Renal cortex interstitium (tissue), 15 donors: ENCODE measurements at places on chromosomes 6 and 20.

GRCh38 chr6:70285201-70285600 lies 17.7 kb downstream of the COL9A1 start:
- DNase-seq, result no peak

DNA sequence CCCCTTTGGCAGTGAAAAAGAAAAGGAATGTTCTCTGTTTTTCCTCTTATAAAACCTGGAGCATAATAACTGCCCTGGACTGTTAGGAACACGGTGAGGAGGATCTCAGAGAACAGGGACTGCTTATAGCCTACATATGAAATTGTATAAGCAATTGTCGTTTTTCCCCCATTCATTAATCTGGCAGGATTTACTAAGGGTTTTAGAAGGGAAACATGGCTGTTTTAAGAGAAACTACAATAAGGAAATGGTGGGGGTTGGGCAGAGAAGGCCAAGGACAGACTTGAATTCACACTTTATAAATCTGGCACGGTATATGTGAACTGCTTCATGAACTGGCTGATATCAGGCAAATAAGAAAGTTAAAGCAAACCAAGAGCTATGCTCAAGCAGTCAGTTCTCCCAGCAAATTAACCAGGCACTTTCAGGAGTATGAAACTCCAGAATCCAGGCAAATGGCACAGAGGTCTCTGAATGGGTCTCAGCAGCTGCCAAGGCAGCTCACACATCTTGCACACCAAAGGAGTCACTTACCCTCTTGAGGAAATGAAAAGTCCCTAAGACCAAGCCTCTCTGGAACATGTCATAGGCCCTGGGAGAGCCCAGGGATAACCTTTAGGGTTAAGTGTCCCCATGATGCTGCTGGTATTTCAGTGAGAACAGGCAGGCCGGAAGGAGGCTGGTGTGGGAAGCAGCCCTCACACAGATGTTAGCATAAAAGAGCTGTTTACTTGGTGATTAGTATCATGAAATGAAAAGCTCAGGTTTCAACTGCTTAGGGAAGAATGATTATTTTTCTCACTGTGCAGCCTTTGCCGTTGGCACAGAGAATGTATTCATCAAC lies 260.5 kb upstream of the MARCKS start:
- peak; percentile 43 for DNase-seq

DNA sequence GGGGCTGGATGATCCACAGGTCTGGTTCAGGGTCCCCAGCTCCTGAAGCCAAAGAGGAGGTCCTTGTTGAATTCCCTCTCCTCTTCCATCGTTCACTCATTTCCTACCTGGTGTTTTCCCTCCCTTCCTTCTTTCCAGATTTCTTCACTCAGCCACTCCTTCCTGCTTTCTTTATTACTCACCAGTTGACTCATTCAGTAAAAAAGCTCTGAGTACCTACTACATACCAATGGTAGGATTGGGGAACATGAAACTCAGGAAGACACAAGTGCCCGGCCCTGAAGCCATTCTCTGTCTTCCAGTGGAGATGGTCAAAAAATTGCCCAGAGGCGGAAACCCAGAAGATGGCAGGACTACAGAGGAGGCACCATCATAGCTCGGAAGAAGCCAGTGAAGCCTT lies 11.9 kb upstream of the NSFL1C start:
- DNase-seq, result no peak

DNA sequence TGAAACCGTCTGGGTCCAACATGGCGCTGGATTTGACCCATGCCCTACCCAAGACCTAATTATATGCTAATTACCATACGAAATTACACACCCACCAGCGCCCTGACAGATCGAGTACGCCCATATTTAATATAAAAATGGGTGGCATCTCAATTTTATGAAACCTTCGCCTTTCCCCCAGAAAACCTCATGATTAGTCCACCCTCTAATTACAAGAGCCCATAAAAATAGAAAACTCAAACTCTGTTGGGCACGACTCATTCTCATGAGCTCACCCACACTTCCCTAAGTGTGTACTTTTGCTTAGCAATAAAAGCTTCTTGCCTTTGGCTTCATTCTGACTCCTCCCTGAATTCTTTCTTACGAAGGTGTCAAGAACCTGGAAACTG lies 136.4 kb downstream of the OR2B2 start:
- no peak for DNase-seq

- DNase-seq, result no peak
These were observed 366.5 kb downstream of the QKI start for GRCh38 chr6:163780994-163781393.

GRCh38 chr6:111800821-111801220 lies 72.4 kb downstream of the FYN start:
- DNase-seq, result no peak

DNA sequence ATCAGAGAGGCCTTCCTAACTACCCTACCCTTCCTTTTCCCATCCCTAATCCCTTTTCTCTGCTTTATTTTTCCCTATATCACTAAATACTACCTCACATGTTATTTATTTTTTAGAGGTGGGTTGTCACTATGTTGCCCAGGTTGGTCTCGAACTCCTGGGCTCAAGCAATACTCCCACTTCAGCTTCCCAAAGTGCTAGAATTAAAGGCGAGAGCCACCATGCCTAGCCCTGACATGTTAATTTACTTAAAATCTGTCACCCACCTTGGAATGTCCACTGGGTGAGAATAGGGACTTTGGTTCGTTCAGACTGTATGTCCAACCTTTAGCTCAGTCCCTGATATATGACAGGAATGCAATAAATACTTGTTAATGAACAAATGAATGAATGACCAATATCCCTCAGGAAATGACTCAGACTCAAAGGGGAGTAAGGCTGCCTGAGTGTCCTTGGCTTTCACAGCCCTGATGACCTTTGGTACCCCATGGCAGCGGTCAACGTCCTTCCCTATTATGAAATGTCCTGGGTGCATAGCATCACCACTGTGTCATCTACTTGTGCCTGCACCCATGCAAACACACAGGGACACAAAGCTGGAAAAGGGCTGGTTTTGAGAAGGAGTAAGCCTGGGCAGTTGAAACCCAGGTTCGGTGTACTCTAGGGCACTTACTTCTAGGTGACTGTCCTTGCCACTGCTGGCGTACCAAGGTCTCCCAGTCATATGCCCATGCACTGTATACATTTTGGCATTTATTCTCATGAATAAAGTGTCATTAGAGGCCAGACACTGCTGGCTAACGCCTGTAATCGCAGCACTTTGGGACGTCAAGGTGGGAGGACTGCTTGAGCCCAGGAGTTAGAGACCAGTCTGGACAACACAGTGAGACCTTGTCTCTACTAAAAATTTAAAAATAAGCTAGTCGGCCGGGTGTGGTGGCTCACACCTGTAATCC lies 26.5 kb downstream of the BCL2L1 start:
- no peak for DNase-seq

DNA sequence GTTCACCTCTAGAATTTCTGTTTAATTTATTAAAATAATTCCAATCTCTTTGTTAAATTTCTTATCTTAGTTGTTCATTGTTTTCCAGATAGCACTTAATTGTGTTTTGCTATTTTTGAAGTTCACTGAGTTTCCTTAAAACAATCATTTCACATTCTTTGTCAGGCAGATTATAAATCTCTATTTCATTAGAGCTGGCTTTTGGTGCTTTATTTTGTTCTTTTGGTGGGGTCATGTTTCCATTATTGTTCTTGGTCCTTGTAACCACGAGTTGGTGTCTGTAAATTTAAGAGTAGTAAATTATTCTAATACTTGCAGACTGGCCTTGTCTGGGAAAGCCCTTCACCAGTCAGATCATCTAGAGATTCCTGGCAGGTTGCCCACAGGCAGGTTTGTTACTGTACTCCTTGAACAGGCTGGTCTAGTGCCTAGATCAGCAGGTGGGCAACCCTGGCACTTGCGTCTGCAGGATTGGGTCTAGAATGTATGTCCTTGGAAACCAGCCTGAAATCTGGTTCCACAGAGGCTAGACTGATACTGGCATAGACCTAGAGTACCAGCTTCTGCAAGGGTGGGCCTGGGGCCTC lies 110.4 kb downstream of the ADGB start:
- no peak for DNase-seq

- no peak for DNase-seq
These were observed 36.6 kb upstream of the HDAC2 start for GRCh38 chr6:114007516-114007915.

GRCh38 chr6:108940741-108941140 lies 92.5 kb downstream of the ARMC2 start:
- DNase-seq, result no peak

DNA sequence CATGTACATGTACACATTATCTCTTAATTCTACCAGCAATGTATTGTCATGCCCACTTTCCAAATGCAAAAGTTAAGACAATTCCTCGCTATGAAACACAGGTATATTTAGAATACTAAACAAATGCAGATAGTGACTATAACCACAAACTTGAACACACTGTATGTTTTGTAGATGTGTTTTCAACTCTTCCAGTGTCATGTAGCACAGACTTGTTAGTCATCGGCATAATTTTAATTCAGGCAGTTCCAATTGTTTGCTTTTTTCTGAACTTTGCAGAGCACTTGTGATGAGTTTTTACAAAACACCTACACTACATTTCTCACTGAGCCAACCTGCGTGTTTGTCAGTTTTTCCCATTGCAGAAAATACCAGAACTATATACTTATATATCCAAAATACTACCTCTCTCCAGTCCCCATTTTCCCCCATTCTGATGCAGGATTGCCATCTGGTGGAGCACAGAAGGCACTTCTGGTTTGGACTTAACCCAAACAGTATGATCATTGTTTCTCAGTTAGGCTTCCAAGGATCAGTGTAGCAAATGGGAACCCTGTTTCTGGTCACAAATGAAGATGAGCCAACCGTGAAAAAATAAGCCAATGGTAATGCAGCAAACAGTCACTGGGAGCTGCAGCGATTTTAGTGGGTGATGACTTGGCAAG lies 143.4 kb downstream of the ADGRB3 start:
- DNase-seq, result peak; percentile 32

DNA sequence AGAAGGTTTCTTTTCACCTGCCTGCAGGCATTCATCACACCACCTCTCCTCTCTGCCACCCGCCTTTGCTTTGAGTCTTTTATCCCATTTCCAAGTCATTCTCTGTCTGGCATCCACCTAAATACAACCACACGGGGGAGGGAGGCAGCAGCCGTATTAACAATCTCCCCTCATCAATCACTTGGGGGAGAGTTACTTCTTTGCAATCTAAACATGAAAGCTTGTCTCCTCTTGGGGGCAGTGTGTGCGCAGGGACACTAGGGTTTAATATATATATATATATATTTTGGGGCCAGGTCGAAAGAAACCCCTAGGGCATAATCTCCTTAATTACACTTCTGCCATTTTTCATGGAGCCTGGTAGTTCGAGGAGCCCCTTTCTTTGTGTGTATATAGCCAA lies 214.5 kb downstream of the TSHZ2 start:
- no peak for DNase-seq

- DNase-seq, result no peak
These were observed 54.9 kb upstream of the EYS start for GRCh38 chr6:65761890-65762289.

DNA sequence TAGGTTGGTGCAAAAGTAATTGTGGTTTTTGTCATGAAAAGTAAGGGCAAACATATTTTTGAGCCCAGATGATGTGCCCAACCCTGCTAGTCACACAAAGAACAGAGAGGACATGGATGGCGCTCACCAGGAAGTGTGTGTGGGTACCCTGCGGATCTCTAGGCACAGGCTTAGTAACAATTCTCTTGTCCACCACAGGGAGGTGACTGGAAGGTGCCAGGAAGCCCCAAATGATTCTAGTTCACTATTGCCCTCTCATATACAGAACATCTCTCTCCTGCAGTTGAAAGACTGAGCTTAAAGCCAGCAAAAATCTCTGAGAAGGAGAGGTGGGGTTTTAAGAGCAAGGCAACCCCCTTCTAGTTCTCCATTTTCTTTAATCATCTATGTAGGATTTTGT lies 272.1 kb upstream of the TAB2 start:
- DNase-seq, result no peak

DNA sequence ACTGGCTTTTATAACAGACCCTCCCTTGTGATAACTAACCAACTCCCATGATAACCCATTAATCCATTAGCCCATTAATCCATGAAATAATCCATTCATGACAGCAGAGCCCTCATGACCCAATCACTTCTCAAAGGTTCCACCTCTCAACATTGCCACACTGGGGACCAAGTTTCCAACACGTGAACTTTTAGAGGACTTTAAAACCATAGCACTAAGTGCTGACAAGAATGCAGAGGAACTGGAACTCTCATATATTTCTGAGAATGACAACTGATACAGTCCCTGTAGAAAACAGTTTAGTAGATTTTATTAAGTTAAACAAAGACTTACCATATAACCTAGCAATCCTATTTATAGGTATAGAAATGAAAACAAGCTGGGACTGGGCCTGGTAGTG lies 11.4 kb upstream of the FAM50B start:
- DNase-seq, result no peak

- no peak for DNase-seq
These were observed 189.3 kb downstream of the TRIM27 start for GRCh38 chr6:28734443-28734959.

GRCh38 chr6:90984066-90984465 lies 397.2 kb upstream of the MAP3K7 start:
- no peak for DNase-seq

DNA sequence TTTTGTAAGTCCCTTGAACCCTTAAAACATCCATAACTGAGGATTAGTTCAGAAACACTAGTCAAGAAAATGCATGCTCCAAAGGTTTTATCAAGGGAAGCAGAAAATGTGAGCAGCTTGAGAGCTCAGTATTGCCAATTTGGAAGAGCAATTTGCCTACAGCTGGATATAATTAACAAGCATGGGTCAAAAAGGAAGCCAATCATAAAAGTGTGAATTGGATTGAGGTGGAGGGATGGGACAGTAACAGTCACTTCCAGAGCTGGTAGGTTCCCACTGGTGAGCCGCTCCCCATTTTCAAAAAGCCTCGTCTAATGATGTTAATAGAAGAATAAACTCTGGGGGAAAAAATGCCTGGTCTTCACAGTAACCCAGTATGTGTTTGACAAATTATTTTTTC lies 5.0 kb upstream of the PTPRK start:
- DNase-seq, result no peak

- DNase-seq, result no peak
These were observed 2.2 kb downstream of the SLC13A3 start for GRCh38 chr20:46648903-46649649.

- no peak for DNase-seq
These were observed 395.5 kb upstream of the RUNX2 start for GRCh38 chr6:44932651-44933091.

DNA sequence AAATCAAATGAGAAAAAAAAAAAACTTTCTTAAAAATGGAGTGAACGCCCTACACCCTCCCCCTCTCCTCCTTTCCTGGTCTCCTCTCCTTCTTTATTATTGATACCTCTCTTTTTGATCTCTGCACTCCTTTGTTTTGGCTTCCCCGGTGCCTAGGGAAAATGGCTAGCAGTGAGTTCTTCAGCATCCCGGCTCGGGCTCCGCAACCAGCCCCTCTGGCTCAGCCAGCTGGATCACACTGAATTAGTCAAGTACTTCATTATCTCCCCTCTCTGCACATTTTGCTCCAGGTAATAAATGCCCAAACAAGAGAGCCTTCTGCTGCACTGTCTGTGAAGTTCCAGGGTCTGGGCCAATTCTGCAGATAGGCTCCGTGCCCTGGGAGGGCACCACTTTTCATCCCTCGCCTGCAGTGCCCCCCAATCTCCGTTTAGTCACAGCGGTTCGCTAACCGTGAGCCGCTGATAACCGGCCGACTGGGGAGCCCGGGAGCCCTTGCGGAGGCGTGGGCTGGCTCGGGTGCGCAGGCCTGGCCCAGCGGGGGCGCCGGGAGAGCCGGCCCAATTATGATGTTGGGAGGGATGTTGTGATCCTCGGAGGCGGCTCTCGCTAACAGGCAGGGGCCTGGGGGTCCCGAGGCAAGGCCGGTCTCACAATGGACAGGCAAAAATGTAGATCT lies 301.9 kb downstream of the TFAP2A start:
- no peak for DNase-seq
